ENCODE measurements at places on chromosomes 13 and 19. TPM values are rescaled to one million over a fixed set of nuclear protein-coding genes. Genes with fewer than 3 reads are reported as not detected.

The SSC5D gene
- total RNA-seq: 2.1 TPM

The TMEM59L gene
- 0.64 TPM for total RNA-seq

The OR10H5 gene
- not detected for total RNA-seq

The USPL1 gene
- 18.0 TPM for total RNA-seq

The FAM124A gene
- 0.05 TPM for total RNA-seq

The LENG8 gene
- total RNA-seq: 55.1 TPM

The PRR12 gene
- total RNA-seq: 4.4 TPM

The PSG2 gene
- total RNA-seq: not detected

The ZNF415 gene
- 6.9 TPM for total RNA-seq

The FXYD7 gene
- not detected for total RNA-seq

The MISP3 gene
- total RNA-seq: 3.0 TPM

The ZNF763 gene
- 0.59 TPM for total RNA-seq

The BRCA2 gene
- 4.9 TPM for total RNA-seq

The RASL11A gene
- 2.9 TPM for total RNA-seq

The IL27RA gene
- total RNA-seq: 0.32 TPM

The TYROBP gene
- not detected for total RNA-seq

The MIA gene
- total RNA-seq: not detected

The U2AF1L4 gene
- total RNA-seq: 12.0 TPM

The TNFSF9 gene
- 1.7 TPM for total RNA-seq

The PSG4 gene
- total RNA-seq: not detected

The ATXN8OS gene
- total RNA-seq: not detected

The SMIM44 gene
- not detected for total RNA-seq

The NBEA gene
- 4.2 TPM for total RNA-seq

The ZNF491 gene
- total RNA-seq: 2.3 TPM

The IGFL1 gene
- not detected for total RNA-seq

The SERTAD3 gene
- 35.2 TPM for total RNA-seq

The ELAVL3 gene
- total RNA-seq: not detected

The KLK2 gene
- total RNA-seq: not detected

The SERPINE3 gene
- not detected for total RNA-seq

The ZNF628 gene
- total RNA-seq: 12.3 TPM

The TMEM238 gene
- not detected for total RNA-seq

The KIR2DL4 gene
- not detected for total RNA-seq

The GRIN2D gene
- total RNA-seq: 0.03 TPM

The FUT3 gene
- total RNA-seq: not detected

The CCL25 gene
- total RNA-seq: not detected

The KLK4 gene
- not detected for total RNA-seq

The CD33 gene
- not detected for total RNA-seq

The NLRP7 gene
- total RNA-seq: not detected

The GJA3 gene
- total RNA-seq: 0.59 TPM

The CLEC4M gene
- total RNA-seq: not detected

The CACTIN gene
- 34.9 TPM for total RNA-seq

Measured in myocyte (in vitro differentiated cells).